ENCODE measurements at places on chromosomes 12 and 14.
A peak's percentile ranks its signal among the peaks of the same experiment; 100 is the strongest.

GRCh38 chr12:133130808-133131128 is 341 bp downstream of the ZNF10 start:
- no peak for DNase-seq

DNA sequence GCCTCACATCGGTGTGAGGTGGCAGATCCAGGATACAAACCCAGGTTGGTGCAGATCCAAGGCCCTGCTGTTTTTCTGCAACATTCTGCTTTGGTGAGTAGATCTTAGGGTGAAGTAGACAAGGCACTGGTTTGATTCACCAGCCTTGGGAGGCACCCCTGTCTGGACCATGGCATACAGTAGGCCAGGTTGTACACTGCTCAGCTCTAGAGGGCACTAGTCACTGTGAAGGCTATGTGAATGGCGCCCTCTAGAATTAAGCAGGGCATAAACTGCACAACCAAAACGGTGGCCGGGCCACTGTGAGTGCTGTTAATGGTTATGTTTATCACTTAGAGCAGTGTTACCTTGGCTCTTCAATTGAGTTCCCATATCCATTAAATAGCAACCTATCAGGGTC is 280.6 kb upstream of the PWP1 start:
- DNase-seq: no peak

DNA sequence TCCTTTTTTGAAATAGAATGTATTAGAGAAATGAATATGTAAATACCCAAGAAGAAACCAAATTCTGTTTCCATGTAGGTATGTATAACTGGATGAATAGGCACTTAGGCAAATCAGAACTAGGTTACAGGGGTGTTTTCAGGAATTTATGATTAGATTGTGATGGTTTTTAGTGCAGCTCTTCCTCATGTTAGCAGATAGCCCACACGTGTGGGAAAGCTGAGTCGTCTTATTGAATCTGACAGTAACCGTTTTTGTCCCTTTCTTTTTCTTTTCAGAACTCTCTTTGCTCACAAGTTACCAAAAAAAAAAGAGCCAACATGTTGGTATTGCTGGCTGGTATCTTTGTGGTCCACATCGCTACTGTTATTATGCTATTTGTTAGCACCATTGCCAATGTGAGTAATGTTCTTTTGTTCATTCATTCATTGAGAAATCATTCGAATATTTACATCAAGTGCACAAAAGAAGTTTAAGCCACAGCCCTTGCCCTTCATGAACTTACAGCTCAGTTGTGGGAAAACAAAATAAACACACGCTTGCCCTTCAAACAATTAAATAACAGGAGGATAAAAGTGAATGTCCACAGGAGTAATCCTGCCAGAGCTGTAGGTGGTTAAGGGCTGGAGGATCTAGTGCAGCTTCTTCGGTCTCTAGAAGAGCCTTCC is 14.8 kb downstream of the EMP1 start:
- DNase-seq: no peak

GRCh38 chr12:93702707-93703315 is 25.6 kb downstream of the CRADD start:
- no peak for DNase-seq

DNA sequence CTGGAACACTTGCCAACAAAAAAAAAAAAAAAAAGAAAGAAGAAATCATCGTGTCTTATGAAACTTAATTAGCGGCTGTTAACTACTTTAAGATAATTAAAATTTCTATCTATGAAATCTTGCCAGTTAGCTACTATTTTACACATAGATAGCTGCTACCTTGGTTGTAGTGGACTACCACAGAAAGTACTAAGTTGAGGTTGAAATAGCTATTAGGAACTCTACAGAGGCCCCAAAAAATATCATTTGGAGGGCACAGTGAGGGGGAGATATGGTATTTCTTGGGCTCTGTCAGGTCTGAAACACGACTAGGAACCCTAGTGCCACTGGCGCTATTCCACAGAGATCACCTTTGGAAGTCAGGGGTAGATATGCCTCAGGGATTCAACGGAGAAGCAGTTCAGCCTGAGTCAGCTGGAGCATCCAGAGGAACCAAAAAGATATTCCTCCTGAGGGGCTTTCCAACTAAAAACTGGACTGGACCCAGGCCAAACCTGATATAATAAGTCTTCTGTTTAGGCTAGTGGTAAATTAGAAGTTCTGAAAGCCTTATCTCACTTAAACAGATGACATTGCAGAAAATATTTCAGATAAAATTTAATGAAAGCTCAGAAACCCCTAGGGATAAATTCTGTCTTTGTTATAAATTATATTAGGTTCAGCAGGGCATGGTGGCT is 126.1 kb downstream of the EPS8 start:
- no peak for DNase-seq

- no peak for DNase-seq
These were observed 53.6 kb downstream of the EIF2S3B start for GRCh38 chr12:10559244-10559643.

GRCh38 chr12:68521321-68521839 is 89.3 kb upstream of the RAP1B start:
- DNase-seq: no peak

DNA sequence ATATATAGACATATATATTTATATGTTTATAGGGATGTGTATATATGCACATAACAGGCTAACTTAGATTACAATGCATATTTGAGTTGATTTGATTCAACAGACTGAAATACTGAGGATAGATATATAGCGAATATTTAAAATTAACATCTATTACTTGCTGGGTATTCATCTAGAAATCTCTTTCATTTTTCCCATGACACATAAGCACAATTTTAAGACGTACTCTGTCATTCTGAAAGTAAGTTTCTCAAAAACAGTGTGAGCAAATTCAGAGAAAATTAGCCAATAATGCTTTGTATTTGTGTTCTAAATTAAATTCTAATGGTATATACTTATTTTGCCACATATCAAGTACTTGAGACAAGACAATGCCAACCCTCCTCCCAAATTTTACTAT is 907.5 kb upstream of the MDGA2 start:
- DNase-seq: no peak

DNA sequence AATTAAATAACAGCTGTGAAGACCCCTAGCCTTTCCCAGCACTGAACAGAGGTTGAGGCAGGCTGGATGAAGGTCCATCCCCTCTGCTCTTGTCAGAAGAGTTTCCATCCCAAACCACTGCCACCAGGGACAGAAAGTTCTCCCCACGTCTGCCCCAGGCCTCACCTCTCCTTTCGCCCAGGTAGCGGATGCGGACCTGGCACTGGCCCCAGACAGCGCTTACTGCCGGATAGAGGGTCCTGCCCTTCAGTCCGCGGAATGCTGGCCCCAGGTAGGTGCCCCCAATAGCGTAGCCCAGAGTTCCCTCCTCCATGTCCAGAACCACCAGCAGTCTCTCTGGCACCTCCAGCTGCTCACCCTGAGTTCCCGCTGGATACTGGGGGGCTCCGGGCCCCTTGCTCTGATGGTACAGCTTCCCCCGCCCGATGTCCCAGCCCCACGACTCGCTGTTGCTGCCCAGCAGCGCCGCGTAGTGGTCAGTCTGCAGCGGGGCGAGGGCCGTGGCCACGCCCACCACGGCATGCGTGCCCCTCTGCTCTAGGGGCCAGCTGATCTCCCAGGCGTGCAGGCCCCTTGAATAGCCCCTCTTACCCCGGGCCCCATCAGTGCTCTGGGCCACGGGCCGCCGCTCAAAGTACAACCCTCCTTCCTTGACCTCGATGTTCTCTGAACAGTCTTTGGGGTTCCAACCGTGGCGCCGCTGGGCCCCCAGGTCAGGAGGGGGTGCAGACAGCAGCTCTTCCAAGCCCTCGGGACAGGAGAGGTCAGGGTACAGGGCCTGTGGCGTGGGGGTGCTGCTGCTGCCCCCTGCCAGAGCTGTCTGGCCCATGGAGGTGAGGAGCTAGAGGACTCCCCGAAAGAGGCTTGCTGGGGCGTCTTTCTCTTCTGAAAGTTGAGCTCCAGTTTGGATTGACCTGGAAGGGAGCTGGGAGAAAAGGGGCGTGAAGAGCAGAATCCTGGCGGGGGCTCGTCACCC is 742 bp downstream of the SPSB2 start:
- peak; percentile 76 for DNase-seq

GRCh38 chr12:131126662-131127173 is 173.0 kb downstream of the ADGRD1 start:
- DNase-seq: no peak

DNA sequence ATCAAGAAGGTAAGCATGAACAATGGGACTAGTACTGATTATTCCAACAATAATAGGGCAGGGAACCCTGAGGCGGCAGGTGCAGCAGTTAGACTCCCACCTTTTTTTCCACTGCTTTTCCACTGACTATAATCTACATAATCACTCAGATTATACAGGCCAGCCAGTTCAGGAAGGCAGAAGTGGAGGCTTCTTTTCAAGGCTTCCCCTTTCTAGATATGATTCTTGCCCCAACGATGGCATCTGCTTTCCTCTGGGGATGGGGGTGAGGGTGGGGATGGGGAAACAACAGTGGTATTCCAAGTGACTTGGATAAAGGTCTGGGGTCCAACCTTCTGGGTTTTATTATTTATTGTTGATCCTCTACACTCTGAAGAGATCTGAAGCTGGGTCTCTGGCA is 331 bp downstream of the NCKAP1L start:
- DNase-seq: no peak

- DNase-seq: no peak
These were observed 1.4 kb downstream of the KCNMB4 start for GRCh38 chr12:70367258-70368141.

GRCh38 chr14:81401420-81402122 is 1.4 kb upstream of the STON2 start:
- no peak for DNase-seq

DNA sequence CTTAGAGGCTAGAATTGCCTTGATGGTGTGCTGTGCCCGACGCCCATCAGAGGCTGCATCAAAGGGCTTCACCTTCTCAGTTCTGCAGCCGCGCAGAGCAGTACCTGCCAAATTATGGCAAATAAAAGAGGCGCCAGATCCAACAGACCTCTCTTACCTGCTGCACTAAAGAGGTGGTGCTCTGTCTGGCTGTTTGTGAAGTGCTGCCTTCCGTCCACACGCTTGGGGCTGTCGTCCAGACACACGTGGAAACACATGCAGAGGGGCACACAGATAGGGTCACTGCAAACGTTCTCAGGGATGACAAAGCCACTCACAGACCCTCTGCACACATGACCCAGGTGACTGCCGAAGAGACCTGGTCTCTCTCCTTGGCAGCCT is 617.5 kb downstream of the VRK1 start:
- no peak for DNase-seq

DNA sequence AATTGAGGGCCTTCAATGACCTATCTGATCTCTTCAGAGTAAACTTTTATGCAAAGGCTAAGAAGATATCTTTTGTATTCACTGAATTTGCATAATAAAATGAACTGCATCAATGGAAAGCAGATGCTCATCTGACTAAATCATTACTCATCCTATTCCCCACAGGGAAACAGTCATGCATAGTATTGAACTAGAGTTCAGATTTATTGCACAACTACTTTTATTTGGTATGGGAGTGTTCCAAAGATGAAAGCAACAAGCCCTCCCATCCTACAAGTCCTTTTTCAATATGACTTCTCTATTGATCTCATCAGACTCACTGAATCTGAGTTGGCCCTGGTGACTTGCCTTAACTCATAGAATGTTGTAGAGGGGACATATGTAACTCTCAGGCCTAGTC is 159.8 kb downstream of the KITLG start:
- no peak for DNase-seq

GRCh38 chr12:91947459-91947858 is 198.2 kb downstream of the BTG1 start:
- DNase-seq: no peak

DNA sequence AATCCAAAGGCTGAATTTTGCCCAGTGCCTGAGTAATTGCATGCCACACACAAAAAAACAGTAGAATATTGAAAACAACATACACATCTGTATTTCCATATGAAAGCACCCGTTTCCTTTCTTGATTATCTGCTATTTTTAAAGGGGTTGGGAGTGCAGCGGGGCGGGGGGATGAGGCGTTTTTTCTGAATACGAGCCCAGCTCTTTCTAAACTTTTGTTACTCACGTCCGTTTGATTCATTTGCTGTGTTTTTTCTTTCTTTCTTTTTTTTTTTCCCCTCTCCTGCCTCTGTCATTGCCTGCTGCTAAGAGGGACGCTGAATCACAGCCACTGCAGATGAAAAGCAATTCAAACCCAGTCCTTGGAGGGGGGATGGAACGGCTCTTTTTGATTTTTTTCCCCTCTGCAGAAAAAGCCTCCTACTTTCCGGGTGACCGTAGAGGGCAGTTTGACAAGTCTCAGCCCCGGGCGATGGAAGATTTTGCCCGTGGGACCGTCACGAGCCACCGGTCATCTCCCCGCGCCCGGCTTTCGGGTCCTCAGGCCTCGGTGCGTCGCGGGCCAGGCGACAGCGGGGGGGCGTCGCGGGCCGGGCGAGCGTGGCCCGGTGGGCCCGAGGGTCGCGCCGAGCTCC is 572 bp upstream of the RASSF8 start:
- no peak for DNase-seq

GRCh38 chr14:77313371-77313770 is 7.3 kb downstream of the POMT2 start:
- DNase-seq: no peak

- no peak for DNase-seq
These were observed 119.3 kb upstream of the FSCB start for GRCh38 chr14:44626423-44626822.

DNA sequence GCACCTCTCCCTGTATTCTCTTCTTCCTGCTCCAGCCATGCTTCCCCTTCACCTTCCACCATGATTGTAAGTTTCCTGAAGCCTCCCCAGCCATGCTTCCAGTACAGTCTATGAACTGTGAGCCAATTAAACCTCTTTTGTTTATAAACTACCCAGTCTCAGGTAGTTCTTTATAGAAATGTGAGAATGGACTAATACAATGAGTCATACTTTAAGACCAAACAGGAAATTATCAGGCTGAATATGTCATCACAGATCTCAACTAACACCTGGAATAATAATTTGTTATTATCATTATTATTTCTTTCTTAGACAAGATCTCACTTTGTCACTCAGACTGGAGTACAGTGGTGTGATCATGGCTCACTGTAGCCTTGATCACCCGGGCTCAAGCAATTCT is 85.4 kb downstream of the KCNMB4 start:
- DNase-seq: no peak

GRCh38 chr12:68530965-68531364 is 79.7 kb upstream of the RAP1B start:
- DNase-seq: no peak

DNA sequence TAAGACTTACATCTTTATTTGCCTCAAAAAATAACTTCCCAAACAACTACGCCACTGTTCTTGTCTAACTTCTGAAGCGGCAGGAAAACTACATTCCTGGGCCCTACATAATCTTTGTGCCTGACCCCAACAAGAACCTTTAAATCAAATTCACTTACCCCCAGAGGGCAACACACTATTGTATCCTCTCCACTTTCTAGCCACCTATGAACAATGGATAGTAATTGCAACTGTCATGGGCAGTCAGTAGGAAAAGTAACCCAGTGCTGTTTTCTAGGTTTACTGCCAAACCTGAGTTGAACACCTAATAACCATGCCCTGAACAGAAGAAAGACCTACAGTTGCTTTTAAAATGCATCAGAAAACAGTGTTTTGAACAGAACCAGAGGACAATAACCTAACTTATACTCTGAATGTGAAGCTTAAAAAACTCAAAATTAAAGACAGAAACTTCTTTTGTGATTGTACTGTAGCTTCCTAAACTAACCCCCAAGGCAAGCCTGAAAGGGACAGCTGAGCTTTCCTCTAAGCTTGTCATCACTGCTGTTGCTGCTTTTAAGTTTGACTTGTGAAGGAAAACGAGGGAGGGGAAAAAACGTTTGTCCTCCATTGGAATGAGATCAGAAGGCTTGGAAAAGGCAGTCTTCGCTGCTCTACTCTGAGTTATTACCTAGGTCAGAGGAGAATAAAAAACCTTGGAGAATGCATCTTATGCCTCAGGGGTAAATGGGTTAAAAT is 195.7 kb downstream of the SOX5 start:
- DNase-seq: no peak

GRCh38 chr14:93007225-93007997 is 84.5 kb downstream of the CHGA start:
- DNase-seq: peak; percentile 43
